ENCODE measurements at places on chromosomes 2 and 18. TPM values are rescaled to one million over a fixed set of nuclear protein-coding genes. Genes with fewer than 3 reads are reported as not detected.

DNA sequence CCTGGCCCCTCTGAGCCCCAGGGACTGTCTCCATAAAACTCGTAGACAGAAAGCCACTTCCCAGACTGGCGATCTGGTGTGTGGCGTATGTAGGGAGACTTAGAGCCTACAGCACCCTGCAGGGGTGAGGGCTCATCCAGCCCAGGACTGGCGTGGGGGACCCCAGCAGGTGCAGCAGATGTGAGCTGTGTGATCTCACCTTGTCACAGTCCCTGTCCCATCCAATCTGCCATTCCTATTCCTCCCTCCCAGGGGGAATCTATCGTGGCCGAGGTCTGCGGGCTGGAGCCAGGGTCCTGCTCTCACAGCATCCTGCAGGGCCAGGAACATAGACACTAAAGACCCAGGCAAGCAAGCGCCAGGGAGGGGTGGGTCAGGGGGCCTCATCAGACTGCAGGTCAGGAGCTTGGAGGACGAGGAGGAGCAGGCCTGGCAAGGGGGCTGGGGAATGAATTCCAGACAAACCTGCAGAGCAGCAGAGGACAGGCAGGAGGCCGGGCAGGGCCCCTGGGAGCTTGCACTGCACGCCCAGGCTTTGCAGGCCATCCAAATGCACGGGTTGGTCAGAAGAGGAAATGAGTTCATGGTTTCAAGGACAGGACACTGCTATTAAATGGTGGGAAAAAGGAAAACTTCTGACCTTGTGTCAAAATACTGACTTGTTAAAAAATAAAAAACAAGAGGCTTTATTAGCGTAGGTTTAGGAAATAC is 32.5 kb downstream of the HS6ST1 start:
- no peak for DNase-seq

DNA sequence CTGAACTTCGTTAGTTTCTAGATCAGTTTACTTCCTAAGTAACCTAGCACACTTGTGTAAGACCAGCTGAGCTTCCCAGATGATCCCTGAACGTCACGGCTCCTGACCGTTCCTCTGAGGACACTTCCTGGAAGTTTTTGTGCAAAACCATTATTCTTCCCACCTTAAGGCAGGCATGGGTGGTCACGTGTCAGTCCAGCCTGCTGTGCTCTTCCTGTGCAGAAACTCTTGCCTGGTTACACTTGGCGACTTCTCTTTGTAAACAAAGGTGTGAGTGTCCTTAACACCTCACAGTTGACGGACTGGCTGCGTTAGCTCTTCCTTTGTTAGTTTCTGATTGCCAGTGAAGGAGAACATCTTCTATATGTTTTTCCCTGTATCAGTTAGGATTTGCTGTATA is 118.3 kb downstream of the SH3RF3 start:
- no peak for DNase-seq

GRCh38 chr18:7336623-7337022 is 105.7 kb downstream of the LRRC30 start:
- no peak for DNase-seq

- DNase-seq: peak; percentile 66
Measured at GRCh38 chr2:32064021-32064601, 755 bp downstream of the SPAST start.

- no peak for DNase-seq
Measured at GRCh38 chr2:100073110-100073509, 69.3 kb downstream of the AFF3 start.

- peak; percentile 17 for DNase-seq
Measured at GRCh38 chr2:20467789-20468548, 21.1 kb downstream of the RHOB start.

DNA sequence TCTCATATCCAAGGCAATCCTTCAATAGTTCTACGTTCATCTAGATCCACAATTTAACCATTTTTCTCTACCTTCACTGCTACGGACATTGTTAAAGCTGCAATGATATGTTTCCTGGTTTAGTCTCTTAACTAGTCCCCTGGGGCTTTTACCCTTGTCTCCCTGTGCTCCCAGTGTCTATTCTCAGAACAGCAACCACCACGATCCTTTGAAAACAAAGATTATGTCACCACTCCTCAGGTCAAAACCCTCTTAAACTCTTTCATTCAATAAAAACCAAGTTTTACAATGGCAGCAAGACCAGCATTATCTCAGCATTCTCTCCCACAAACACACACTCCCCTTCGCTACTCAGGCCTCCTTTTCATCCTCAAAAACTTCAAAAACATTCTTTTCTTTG is 298.2 kb upstream of the CHST9 start:
- DNase-seq: no peak

The TRIM43 gene
- total RNA-seq: not detected

The SPEG gene
- total RNA-seq: 7.2 TPM

Measured in sciatic nerve (tissue), 2 donors.